ENCODE measurements at places on chromosomes 3 and 15. TPM values are rescaled to one million over a fixed set of nuclear protein-coding genes. Genes with fewer than 3 reads are reported as not detected.

The PAQR5 gene
- total RNA-seq, result 7.9 TPM

The CCDC39 gene
- 0.17 TPM for total RNA-seq

The EFHB gene
- 0.17 TPM for total RNA-seq

The FOXL2 gene
- not detected for total RNA-seq

The NMNAT3 gene
- total RNA-seq, result 0.83 TPM

The SLC51B gene
- 1.5 TPM for total RNA-seq

The CFAP100 gene
- total RNA-seq, result not detected

The UTS2B gene
- 0.29 TPM for total RNA-seq

The MIX23 gene
- total RNA-seq, result 33.6 TPM

The DAPK2 gene
- 1.7 TPM for total RNA-seq

The IMPG2 gene
- 0.33 TPM for total RNA-seq

Data from smooth muscle cell of trachea (primary cell).